H4 (cell line): ENCODE measurements at places on chromosomes 5 and 9.

GRCh38 chr5:159324986-159325385 lies 5.3 kb downstream of the IL12B start:
- no peak for DNase-seq

DNA sequence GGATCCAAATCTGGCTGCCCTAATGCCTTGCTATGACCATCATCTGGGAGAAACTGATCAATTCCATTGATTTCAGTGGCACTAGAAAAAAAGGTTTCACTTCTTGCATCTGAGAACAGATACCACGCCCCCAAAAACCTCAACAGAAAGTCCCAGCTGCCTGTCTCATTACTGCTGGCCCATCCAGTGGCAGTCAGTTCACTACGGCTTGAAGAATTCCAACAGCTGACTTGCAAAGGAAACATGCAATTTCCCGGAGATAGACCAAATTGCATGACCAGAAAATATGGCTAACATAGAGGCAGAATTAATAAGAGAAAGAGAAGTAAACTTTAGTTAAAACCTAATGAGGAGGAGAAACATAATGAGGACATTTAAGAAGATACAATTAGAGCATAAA lies 48.6 kb downstream of the UGCG start:
- no peak for DNase-seq

DNA sequence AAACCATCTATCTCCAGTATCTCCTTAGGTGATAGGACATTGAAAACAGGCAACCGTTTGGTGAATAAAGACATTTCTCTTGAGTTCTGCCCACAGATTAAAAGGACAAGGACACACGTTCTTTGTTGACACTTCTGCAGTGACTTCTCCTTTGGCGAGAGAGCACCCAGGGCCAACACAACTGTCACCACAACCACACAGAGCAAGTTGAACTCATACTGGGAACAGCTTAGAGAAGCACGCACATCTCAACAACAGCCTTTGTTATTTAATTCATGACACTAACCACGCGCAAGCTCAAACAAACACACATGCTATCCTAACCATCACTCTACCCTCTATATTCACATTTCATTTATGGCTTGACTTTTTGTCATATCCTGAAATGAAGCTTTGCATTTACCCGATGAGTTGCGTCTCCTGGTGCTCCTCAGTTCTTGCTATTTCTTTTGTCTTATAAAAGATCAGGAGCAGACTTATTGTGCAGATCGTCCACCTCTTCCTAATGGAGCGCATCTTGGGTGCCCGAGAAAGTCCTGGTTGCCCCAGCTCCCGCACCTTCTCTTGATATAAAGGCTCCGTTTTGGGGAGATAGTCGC lies 543 bp downstream of the ST8SIA4 start:
- peak; percentile 23 for DNase-seq

GRCh38 chr9:17648516-17648915 lies 69.7 kb downstream of the SH3GL2 start:
- no peak for DNase-seq

- no peak for DNase-seq
Observed at GRCh38 chr5:152255411-152255810, 149.7 kb downstream of the NMUR2 start.

DNA sequence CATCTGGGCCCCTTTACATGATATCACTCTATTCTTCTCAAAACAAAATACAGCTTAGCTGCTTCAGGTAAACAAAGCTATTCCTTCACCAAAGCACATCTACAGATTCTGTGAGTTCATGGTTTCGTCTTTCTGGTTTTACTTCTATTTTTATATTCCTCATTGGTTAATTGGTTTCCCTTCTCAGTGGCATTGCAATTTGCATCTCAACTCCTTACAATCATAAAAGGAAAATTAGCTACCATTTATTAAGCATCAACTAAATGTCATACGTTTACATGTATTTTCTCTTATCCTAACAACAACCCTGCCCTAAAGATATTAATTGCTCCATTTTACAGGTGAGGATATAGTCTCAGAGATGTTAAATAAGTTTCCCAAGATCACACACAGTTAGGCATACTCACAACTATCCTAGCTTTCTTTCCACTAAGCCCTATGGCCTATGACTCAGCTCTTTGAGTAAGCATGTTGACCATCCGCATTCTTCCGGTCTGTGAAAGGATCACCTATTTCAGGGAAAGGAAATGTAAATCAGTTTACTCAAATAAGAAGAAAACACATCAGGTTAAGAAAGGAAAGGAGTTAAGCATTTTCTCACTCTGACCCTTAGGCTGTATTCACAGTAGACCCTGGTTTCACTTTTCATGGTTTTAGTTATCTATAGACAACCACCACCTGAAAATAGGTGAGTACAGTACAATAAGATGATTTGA lies 146.1 kb downstream of the CAAP1 start:
- DNase-seq: peak; percentile 35
